ENCODE measurements at places on chromosomes 4 and X. TPM values are rescaled to one million over a fixed set of nuclear protein-coding genes. Genes with fewer than 3 reads are reported as not detected.

GRCh38 chrX:83529950-83530349 is 21.9 kb downstream of the POU3F4 start:
- H3K27ac ChIP-seq, result no peak overlapping the region
- H3K4me1 ChIP-seq, result no peaks in the 10 kb centered on the region
- H3K36me3 ChIP-seq, result no peaks in the 10 kb centered on the region
- no peak for DNase-seq
- H3K27me3 ChIP-seq, result no peaks in the 10 kb centered on the region

DNA sequence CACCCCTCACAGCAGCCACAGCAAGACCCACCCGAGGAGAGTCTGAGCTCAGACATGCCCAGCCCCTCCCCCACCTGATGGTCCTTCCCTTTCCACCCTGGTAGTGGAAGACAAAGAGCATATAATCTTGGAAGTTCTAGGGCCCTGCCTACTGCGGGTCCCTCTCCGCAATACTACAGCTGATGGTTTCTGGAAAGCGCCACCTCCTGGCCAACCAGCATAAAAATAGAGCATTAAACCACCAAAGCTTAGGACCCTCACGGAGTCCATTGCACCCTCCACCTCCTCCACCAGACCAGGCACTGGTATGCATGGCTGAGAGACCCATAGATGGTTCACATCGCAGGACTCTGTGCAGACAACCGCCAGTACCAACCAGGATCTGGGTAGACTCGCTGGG is 78.2 kb downstream of the SH3BGRL start:
- no peak for DNase-seq
- no peak overlapping the region for H3K4me3 ChIP-seq
- no peak overlapping the region for H3K27ac ChIP-seq
- peaks cover 46% of the 10 kb centered on the region for H3K36me3 ChIP-seq
- no peaks in the 10 kb centered on the region for H3K4me1 ChIP-seq
- no peaks in the 10 kb centered on the region for H3K27me3 ChIP-seq

DNA sequence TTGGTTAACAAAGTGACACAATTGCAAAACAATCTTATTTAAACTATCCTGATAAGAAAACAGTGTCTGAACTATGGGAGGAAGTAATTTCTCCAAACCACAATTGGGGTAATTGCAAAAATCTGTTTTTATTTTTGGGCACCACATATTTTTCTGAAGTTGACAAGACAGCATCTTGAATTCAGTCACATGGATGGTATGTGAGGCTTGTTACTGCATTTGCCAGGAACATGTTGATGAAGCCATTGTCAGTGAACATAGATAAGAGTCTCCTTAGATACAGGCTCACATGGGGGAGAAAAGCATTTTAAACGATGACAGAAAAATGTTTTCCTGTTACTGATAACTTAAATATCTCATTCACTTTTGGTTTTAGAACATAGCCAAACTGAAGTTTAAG is 5.5 kb upstream of the USP53 start:
- H3K27me3 ChIP-seq, result no peaks in the 10 kb centered on the region
- H3K4me3 ChIP-seq, result no peak overlapping the region
- DNase-seq, result no peak
- peaks cover 9% of the 10 kb centered on the region for H3K36me3 ChIP-seq
- peak overlapping the region; percentile 72 for H3K27ac ChIP-seq

DNA sequence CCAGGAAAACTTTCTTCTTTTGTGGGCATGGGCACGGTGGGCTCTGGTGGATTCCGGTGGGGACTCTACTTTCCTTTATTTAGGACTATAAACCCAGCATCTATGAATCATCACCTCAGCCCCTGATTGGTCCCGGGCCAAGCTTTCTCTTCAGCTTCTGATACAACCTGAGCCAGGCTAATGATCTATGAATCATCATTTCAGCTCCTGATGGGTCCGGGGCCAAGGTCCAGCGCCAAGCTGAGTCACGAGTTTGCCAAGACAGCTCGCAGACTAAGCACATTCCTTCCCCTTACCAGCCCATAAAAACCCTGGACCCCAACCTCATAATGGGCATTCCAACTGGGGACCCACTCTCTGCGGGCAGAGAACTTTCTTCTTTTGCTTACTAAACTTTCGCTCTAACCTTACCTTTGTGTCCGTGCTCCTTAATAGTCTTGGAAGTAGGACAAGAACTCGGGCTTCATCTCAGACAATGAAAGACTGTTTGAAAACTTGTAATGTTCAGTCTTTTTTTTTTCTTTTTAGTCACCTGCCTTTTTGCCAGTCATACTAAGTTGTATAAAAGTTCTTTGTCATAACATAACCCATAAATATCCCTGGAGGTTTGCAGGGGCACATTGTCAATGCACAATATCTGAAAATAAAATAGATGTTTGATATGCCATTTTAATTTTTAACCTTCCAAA is 904.9 kb upstream of the EPHA5 start:
- H3K4me1 ChIP-seq, result no peaks in the 10 kb centered on the region
- no peaks in the 10 kb centered on the region for H3K27me3 ChIP-seq
- H3K36me3 ChIP-seq, result no peaks in the 10 kb centered on the region
- H3K27ac ChIP-seq, result no peak overlapping the region
- DNase-seq, result no peak

GRCh38 chr4:13371048-13371447 is 113.1 kb downstream of the RAB28 start:
- no peaks in the 10 kb centered on the region for H3K27me3 ChIP-seq
- peaks cover 15% of the 10 kb centered on the region for H3K36me3 ChIP-seq
- no peak for DNase-seq
- no peak overlapping the region for H3K4me3 ChIP-seq

DNA sequence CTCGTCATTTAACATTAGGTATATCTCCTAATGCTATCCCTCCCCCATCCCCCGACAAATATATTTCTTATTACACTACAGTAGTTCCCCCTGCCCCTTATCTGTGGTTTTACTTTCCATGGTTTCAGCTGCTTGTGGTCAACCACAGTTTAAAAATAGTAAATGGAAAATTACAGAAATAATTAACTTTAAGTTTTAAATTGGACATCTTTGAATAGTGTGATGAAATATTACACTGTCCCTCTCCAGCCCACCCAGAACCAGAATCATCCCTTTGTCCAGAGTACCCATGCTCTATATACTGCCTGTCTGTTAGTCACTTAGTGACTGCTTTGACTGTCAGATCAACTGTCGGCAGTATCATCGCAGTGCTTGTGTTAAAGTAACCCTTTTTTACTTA is 47.4 kb upstream of the VEGFC start:
- no peak for DNase-seq
- no peak overlapping the region for H3K27ac ChIP-seq
- H3K27me3 ChIP-seq, result peaks cover 1% of the 10 kb centered on the region

DNA sequence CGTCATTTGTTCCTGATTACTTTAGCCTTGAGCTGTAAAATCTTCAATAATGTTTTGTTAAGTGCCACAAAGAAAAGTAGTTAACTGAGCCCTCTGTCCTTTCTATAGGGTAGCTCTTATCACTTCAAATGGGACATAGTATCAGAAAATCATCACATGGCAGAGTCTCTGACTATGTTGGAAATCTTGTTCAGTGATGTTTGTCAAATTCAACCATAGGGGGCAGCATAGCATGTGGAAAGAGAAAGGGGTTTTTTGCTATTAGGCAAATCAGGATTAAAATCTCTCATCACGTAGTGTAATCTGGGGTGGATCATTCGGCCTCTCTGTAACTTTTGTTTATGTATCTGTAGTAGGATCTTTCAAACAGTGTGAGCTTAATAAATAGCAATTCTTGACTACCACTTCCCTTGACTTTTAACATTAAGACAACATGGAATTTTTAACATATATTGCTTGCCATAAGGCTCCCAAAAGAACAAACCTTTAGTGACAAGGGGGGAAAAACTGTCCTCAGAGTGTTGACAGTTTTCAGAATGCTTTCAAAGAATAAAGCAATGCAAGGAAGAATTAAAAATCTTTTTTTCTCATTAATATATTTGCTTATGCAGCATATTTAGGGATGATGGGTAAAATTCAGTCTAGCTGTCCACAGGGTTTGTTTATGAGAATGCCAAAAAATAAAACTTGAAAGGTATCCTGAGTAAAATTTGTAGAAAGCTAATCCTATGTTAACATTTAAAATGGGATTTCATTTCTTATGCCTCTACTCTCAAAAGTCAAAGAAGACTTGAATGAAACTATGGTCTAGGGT is 127.2 kb downstream of the FBXW7 start:
- no peak overlapping the region for H3K27ac ChIP-seq
- peaks cover 12% of the 10 kb centered on the region for H3K36me3 ChIP-seq
- peaks cover 21% of the 10 kb centered on the region for H3K4me1 ChIP-seq
- peak; percentile 23 for DNase-seq
- no peaks in the 10 kb centered on the region for H3K27me3 ChIP-seq
- no peak overlapping the region for H3K4me3 ChIP-seq

DNA sequence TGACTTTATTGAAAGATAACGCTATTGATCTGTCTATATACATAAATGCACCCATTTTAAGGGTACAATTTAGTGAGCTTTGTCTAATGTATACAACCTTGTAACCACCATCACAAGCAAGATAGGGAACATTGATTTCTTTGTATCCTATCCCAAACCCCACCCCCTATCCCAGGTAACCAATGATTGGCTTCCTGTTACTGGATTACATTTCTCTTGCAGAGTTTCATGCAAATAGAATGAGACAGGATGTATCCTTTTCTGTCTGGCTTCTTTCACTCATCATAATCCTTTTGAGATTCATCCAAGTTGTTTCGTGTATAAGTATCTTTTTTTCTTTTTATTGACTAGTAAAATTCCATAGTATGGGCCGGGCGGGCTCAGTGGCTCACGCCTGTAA is 1.6 kb upstream of the GRIPAP1 start:
- H3K36me3 ChIP-seq, result peaks cover 19% of the 10 kb centered on the region
- H3K27ac ChIP-seq, result peak overlapping the region; percentile 63
- H3K27me3 ChIP-seq, result no peaks in the 10 kb centered on the region

- peak within 1 kb of the TSS; percentile 84 for H3K27ac ChIP-seq
- H3K4me3 ChIP-seq, result peak within 1 kb of the TSS; percentile 82
- peaks cover 14% of the 10 kb centered on the region for H3K4me1 ChIP-seq
- peak; percentile 59 for DNase-seq
Measured at GRCh38 chrX:73214426-73215094, at the start of gene NAP1L2. NAP1L2 (minus strand) TSS chrX:73214851; CDS start chrX:73214492, 359 bp downstream.

- peaks cover 34% of the 10 kb centered on the region for H3K27me3 ChIP-seq
- no peaks in the 10 kb centered on the region for H3K4me1 ChIP-seq
- H3K4me3 ChIP-seq, result no peak overlapping the region
Measured at GRCh38 chr4:3747581-3747904, 18.6 kb upstream of the ADRA2C start.

- no peak for DNase-seq
- H3K36me3 ChIP-seq, result no peaks in the 10 kb centered on the region
- H3K4me1 ChIP-seq, result no peaks in the 10 kb centered on the region
- H3K27ac ChIP-seq, result no peak overlapping the region
- peaks cover 14% of the 10 kb centered on the region for H3K27me3 ChIP-seq
- H3K4me3 ChIP-seq, result no peak overlapping the region
Measured at GRCh38 chr4:106366026-106366425, 2.6 kb downstream of the GIMD1 start.

DNA sequence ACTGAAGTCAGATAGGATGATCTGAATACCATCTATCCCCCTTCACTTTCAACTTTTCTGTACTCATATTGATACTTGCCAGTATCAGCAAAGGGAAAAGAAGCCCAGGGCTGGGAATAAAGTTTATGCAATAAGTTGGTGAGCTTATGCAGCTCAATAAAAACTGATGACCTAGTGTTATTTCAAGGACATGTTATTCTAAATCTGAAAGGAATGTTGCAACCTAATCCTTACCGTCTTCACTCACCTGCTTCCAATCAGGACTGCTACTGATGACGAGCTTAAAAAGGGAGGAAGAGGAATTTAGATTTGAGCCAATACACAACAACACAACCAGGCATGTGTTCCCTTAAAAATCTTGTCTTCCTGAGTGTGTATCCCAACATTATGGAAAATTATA is 419.9 kb downstream of the SPRY1 start:
- no peak overlapping the region for H3K27ac ChIP-seq
- DNase-seq, result no peak
- H3K4me1 ChIP-seq, result no peaks in the 10 kb centered on the region
- H3K4me3 ChIP-seq, result no peak overlapping the region
- H3K36me3 ChIP-seq, result no peaks in the 10 kb centered on the region
- peaks cover 2% of the 10 kb centered on the region for H3K27me3 ChIP-seq

GRCh38 chr4:100147198-100147597 is 43.1 kb downstream of the DDIT4L start:
- no peak for DNase-seq
- no peaks in the 10 kb centered on the region for H3K36me3 ChIP-seq
- H3K4me1 ChIP-seq, result peaks cover 7% of the 10 kb centered on the region
- no peak overlapping the region for H3K4me3 ChIP-seq
- no peak overlapping the region for H3K27ac ChIP-seq

GRCh38 chr4:175947117-175947722 is 118.4 kb upstream of the WDR17 start:
- DNase-seq, result no peak
- no peaks in the 10 kb centered on the region for H3K36me3 ChIP-seq
- H3K27ac ChIP-seq, result no peak overlapping the region
- H3K4me1 ChIP-seq, result peaks cover 3% of the 10 kb centered on the region
- H3K27me3 ChIP-seq, result peaks cover 5% of the 10 kb centered on the region

DNA sequence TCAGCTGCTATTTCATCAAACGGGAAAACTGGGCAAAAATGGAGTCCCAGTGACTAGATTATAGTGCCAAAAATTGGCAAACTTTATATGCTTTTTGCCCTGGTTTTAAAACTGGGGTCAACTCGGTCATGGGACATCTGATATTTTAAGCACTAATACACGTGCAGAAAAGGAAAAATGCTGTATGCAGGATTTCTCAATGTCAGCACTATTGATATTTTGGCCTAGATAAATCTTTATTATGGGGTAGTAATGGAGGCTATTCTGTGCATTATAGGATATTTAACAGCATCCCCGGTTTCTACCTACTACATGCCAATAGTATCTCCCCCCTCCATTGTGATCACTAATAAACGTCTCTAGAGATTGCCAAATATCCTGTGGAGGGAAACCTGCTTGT is 870.9 kb upstream of the IGFBP7 start:
- H3K36me3 ChIP-seq, result no peaks in the 10 kb centered on the region
- no peaks in the 10 kb centered on the region for H3K27me3 ChIP-seq
- no peak overlapping the region for H3K27ac ChIP-seq
- no peak for DNase-seq
- H3K4me3 ChIP-seq, result no peak overlapping the region

GRCh38 chr4:152785639-152786615 is 6.2 kb downstream of the ARFIP1 start:
- DNase-seq, result no peak
- no peak overlapping the region for H3K4me3 ChIP-seq
- no peaks in the 10 kb centered on the region for H3K27me3 ChIP-seq
- peaks cover 3% of the 10 kb centered on the region for H3K36me3 ChIP-seq
- peaks cover 39% of the 10 kb centered on the region for H3K4me1 ChIP-seq

The SYTL5 gene
- total RNA-seq, result not detected

The XAGE1A gene
- not detected for total RNA-seq

The GATA1 gene
- not detected for total RNA-seq

The TMA16 gene
- 58.4 TPM for total RNA-seq

The PAK3 gene
- 0.18 TPM for total RNA-seq

The MTNR1A gene
- total RNA-seq, result not detected

The FDCSP gene
- not detected for total RNA-seq

The RHOXF2 gene
- not detected for total RNA-seq

Data from activated CD8-positive, alpha-beta T cell treated with anti-CD3 and anti-CD28 coated beads for 36 hours (primary cell).